ENCODE measurements at places on chromosomes 2 and 18. TPM values are rescaled to one million over a fixed set of nuclear protein-coding genes. Genes with fewer than 3 reads are reported as not detected.

- DNase-seq, result peak; percentile 46
- peaks cover 2% of the 10 kb centered on the region for H3K27me3 ChIP-seq
- H3K36me3 ChIP-seq, result no peaks in the 10 kb centered on the region
- no peak overlapping the region for H3K27ac ChIP-seq
- no peak overlapping the region for H3K4me3 ChIP-seq
Measured at GRCh38 chr2:177187631-177188312, 24.8 kb upstream of the HNRNPA3 start.

DNA sequence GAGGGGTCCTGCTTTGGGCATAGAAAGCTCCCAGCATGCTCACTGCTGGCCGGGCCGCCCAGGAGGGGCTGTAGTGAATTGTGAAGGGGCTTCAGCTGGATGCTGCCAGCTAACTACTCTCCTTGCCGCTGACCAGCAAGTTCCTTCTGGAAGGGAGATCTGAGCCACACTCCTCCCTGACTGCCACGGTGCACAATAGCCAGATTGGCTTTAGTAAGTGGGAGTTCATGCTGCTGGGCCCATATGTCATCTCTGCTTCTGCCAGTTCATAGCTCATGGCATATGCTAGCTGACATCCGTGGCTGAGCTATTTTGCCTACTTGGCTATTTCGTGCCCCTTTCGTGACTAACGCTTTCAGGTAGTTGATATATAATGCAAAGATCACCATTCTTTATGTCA is 51.6 kb upstream of the ROCK2 start:
- DNase-seq, result no peak
- H3K27me3 ChIP-seq, result no peaks in the 10 kb centered on the region
- no peaks in the 10 kb centered on the region for H3K36me3 ChIP-seq
- H3K4me1 ChIP-seq, result peaks cover 15% of the 10 kb centered on the region

- DNase-seq, result no peak
- no peaks in the 10 kb centered on the region for H3K27me3 ChIP-seq
- H3K4me3 ChIP-seq, result no peak overlapping the region
- H3K4me1 ChIP-seq, result no peaks in the 10 kb centered on the region
- no peaks in the 10 kb centered on the region for H3K36me3 ChIP-seq
- no peak overlapping the region for H3K27ac ChIP-seq
Measured at GRCh38 chr2:211946960-211947359, 591.6 kb downstream of the ERBB4 start.

DNA sequence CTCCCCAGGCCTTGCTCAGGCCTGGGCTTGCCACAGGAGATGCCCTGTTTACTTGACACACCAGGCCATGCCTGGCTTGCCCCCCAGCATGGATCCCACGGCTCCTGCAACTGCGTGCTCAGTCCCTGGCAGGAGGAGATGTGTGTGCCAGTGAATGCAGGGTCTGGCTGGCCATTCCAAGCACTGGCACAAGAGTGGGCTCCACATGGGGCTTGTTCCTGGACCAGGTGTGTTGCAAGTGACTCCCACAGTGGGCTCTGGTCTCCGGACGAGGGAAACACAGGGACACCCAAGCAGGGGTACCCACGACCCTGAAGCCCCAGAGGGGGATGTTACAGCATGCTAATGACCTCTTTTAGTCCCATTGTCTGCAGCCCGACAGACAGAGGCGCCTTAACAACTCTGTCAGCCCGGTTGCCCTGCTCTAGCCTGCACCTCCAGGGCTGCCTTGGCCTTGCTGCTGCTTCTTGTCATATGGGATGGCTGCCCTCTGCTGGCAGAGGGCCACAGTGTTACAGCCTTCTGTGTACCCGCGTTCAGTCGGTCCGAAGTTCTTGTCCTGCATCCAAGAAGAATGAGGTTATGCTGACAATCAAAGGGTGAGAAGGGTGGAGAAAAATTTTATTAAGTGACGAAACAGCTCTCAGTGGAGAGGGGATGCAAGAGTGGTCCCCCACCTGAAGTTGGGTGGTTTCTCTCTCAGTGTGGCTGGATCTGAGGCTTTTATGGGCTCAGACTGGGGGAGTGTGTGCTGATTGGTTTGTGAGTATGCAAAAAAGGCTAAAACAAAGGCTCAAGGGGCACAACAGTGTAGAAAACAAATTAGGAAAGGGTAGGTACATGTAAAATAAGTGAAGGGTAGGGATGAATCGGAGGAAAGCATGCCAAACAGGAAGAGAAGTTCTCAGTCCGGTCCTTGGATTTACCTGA is 180.4 kb downstream of the MBD5 start:
- H3K27ac ChIP-seq, result no peak overlapping the region
- no peaks in the 10 kb centered on the region for H3K36me3 ChIP-seq
- no peaks in the 10 kb centered on the region for H3K27me3 ChIP-seq
- peak; percentile 31 for DNase-seq
- no peaks in the 10 kb centered on the region for H3K4me1 ChIP-seq
- no peak overlapping the region for H3K4me3 ChIP-seq

The SOCS6 gene
- 53.9 TPM for total RNA-seq

The MYO7B gene
- 0.18 TPM for total RNA-seq

The MYOM1 gene
- under 0.01 TPM for total RNA-seq

The PDCL3 gene
- 22.8 TPM for total RNA-seq

- no peak overlapping the region for H3K4me3 ChIP-seq
- peak overlapping the region; percentile 12 for H3K27ac ChIP-seq
- H3K4me1 ChIP-seq, result peaks cover 4% of the 10 kb centered on the region
- DNase-seq, result peak; percentile 93
Measured at GRCh38 chr2:188984680-188985079, 10.5 kb downstream of the COL3A1 start.

- H3K4me1 ChIP-seq, result peaks cover 10% of the 10 kb centered on the region
- no peaks in the 10 kb centered on the region for H3K27me3 ChIP-seq
- no peaks in the 10 kb centered on the region for H3K36me3 ChIP-seq
- H3K27ac ChIP-seq, result no peak overlapping the region
- DNase-seq, result no peak
Measured at GRCh38 chr2:220282236-220282635, 654.8 kb downstream of the SLC4A3 start.

The DCC gene
- total RNA-seq, result 0.83 TPM

DNA sequence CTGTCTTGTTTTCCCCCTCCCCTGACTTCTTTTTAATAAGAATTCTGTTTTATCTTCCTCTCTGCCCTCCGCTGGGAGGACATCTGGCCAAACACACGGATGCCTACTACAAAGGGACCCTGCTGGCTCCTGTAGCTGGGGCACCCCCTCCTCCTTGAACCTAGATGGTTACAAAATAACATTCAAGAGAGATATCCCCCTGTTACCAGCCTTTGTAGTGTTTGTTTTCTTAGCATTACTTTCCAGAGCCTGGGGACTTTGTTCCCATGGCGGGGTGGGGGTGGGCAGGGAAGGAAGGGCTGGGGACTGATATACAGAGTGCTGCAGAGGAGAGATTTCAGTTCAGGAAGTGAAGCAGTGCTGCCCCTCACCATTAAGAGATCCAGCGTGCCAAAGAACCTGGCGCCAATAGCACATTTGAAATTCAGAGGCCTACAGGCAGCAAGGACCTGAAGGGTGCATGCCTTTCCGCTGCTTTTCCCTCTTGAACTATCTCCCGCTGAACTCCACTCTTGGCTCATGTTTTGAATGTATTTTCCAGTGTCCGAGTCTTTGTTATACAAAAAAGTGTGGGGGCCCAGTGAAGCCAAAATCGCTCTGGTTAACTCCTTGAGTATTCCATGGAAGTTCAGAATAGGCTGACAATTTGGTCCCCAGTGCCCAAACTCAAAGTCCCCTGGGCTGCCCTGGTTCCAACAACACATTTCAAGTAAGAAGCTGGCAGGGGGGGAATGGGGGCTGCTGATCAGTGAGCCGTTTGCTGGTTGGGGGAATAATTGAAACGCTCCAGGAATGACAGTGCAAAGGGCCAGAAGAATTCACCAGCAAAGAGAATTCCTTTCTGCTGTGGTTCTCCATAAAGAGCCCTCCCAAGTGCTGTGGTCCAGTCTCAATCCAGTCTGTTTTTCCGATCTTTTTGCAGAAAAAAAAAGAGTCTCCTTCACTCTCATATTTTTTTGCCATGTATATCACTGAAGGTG is 94.8 kb upstream of the THOC1 start:
- no peak overlapping the region for H3K27ac ChIP-seq
- DNase-seq, result no peak
- H3K4me3 ChIP-seq, result no peak overlapping the region
- H3K36me3 ChIP-seq, result no peaks in the 10 kb centered on the region

The UGT1A4 gene
- not detected for total RNA-seq

DNA sequence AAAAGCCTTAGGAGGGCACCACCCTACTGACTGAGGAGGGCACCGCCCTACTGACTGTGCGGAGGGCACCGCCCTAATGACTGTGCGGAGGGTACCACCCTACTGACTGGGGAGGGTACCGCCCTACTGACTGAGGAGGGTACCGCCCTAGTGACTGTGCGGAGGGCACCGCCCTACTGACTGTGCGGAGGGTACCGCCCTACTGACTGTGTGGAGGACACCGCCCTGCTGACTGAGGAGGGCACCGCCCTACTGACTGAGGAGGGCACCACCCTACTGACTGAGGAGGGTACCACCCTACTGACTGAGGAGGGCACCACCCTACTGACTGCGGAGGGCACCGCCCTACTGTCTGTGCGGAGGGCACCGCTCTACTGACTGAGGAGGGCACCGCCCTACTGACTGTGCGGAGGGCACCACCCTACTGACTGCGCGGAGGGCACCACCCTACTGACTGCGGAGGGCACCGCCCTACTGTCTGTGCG is 150.2 kb upstream of the NFATC1 start:
- no peaks in the 10 kb centered on the region for H3K36me3 ChIP-seq
- no peaks in the 10 kb centered on the region for H3K27me3 ChIP-seq
- no peak overlapping the region for H3K27ac ChIP-seq
- no peak for DNase-seq
- H3K4me3 ChIP-seq, result no peak overlapping the region
- H3K4me1 ChIP-seq, result no peaks in the 10 kb centered on the region

DNA sequence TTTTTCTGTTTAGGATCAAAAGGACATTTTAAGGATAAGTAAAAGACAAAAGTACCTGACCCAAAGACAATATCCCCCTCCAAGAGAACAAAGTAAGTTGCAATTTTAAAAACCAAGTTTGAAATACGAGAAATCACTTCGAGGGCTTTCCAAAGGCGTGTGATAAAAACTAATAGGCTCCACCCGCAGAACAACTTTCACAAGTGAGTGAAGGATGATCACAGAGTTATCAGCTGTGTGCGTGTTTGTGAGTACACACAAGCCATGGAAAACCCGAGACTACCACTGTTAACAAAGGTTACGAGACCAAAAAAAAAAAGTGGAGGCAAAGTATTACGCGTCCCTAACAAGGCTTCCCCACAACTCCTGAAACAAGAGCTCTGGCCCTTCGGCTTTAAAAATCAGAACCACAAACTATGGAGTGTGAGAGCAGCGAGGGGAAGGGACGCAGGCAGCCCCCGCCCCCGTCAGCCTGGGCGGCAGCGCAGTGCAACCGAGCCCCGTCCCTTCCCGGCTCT is 719 bp downstream of the SMAD2 start:
- DNase-seq, result peak; percentile 45
- H3K4me3 ChIP-seq, result peak overlapping the region; percentile 98
- H3K27me3 ChIP-seq, result no peaks in the 10 kb centered on the region
- H3K27ac ChIP-seq, result peak overlapping the region; percentile 98
- H3K4me1 ChIP-seq, result no peaks in the 10 kb centered on the region
- H3K36me3 ChIP-seq, result no peaks in the 10 kb centered on the region

DNA sequence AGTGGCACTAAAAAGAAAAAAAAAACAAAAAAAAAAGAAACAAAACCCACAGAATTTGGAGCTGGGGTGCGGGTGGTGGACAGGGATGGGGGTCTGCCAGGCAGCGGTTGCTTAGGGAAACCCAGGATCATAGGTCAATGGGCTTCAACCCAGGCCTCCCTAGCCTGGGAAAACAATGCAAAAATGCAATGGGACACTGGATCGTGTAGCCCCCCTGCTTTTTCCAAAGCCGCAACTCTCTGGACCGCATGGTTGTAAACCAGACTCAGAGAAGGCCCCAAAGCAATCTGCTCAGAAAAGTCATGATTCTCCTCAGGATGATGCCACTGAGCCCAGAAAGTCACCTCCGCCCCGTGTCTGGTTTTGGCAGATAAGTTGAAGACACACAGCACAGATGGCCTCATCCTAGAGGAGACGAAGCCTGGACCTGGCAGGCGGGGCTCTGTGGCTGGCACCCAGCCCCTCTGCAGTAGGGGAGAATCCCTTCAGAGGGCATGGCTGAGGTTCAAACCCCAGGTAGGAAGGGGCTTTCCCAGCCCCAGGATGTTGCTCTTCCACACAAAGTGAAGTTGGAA is 5.1 kb downstream of the DLX2 start:
- H3K36me3 ChIP-seq, result no peaks in the 10 kb centered on the region
- peaks cover 25% of the 10 kb centered on the region for H3K27me3 ChIP-seq

GRCh38 chr2:60899892-60900249 is 18.5 kb downstream of the REL start:
- H3K27me3 ChIP-seq, result no peaks in the 10 kb centered on the region
- H3K36me3 ChIP-seq, result peaks cover 12% of the 10 kb centered on the region
- H3K4me1 ChIP-seq, result no peaks in the 10 kb centered on the region
- H3K4me3 ChIP-seq, result no peak overlapping the region

DNA sequence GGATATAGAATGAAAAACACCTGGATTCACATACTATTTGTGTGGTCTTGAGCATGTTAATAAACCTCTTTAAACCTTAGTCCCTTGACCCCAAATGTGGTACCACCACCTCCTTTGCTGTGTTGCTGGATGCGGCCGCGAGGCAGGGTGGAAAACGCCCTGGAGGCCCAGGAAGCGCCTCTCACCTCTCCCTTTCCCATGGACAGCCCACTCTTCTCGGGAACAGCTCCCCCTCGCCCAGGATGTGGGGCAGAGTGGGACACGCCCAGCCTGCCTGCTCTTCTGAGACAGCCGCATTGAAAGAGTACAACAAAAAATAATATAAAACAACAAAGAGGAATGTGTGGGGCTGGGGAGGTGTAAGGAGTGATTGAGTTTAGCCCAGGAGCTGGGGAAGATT is 549.0 kb upstream of the ID2 start:
- no peaks in the 10 kb centered on the region for H3K4me1 ChIP-seq
- no peaks in the 10 kb centered on the region for H3K27me3 ChIP-seq
- no peak for DNase-seq
- H3K27ac ChIP-seq, result no peak overlapping the region
- no peak overlapping the region for H3K4me3 ChIP-seq

DNA sequence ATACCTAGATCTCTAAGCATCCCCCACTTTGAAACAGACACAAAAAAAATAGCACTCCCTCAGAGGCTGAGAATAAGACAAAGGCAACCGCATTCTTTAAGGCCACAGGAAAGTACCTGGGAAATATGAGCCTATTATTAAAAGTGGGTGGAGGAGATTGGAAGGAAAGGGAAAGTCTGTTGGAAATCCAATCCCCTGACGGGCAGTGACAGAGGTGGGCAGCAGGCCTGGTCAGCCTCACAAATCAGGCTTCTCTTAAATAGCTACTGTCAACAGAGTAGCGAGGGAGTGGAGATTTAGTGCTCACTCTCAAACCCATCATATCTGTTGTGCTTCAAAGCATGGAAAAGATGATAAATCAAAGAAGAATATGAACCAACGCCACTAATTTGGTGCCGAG is 324.4 kb downstream of the ALK start:
- H3K4me3 ChIP-seq, result no peak overlapping the region
- peaks cover 2% of the 10 kb centered on the region for H3K4me1 ChIP-seq
- H3K27ac ChIP-seq, result no peak overlapping the region
- no peaks in the 10 kb centered on the region for H3K36me3 ChIP-seq
- no peak for DNase-seq
